ENCODE measurements at places on chromosomes 11 and 22.

GRCh38 chr22:30413745-30414524 is 11.6 kb upstream of the MTFP1 start:
- DNase-seq, result peak; percentile 36

DNA sequence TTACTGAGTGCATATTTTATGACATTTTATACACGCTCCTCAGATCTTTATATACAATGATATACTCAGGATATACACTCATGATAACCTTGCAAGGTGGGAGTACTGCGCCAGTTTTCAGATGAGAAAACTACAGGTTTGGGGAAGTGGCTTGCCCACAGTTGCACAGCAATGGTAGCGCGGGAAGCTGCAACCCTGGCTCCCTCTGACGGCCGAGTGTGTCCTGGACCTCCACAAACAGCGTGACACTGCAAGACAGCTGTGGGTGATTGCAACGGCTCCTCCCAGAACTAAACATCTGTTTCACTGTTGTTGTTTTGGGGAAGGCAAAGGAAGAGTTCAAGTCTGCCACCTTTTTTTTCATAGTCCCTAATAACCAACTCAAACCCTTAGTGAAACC is 47.0 kb downstream of the PACSIN2 start:
- peak; percentile 87 for DNase-seq

DNA sequence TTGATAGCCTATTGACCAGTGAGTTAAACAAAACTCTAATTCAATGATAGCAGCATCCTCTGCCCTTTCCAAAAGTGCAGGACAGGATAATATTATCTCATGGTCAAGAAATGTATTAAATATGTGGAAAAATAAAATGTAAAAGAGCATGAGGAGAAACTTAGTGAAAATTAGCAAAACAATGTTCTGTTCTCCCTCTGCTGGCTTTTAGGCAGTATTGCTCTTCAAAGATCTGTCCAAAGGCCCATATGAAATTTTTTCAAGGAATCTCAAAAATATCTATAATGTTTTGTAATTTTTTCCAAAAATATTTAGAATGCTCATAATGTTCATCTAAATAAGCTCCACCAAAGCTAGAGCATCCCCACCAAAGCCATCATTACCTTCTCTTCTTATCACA is 8.3 kb upstream of the ARL14EP start:
- DNase-seq, result no peak

- no peak for DNase-seq
These were observed at the start of gene P2RX3 for GRCh38 chr11:57338142-57338541. Gene P2RX3 (plus strand): TSS chr11:57338352. CDS start chr11:57338551, 199 bp downstream.

DNA sequence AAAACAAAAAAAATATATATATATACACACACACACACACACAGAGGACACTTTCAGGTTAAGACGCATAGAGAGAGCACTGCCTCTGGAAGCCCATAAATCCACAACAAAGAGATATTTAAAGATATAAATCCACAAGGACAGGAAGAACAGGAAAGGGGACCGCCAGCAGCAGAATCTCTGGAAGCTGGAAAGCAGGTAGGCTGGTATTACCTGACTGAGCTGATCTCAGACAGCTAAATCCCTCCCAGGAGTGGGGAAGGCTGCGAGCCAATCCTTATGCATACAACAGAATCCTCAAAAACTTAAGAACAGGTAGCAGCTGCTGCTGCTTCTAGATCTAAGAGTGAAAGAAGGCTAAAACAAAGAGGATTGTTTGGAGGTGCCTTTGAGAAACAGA is 1.8 kb upstream of the MCAT start:
- no peak for DNase-seq

- no peak for DNase-seq
These were observed 817 bp upstream of the IFITM5 start for GRCh38 chr11:299951-300735.

GRCh38 chr11:86435711-86436110 is 61.0 kb downstream of the CCDC81 start:
- DNase-seq, result no peak

GRCh38 chr22:26550498-26551033 is 38.3 kb upstream of the TFIP11 start:
- no peak for DNase-seq

DNA sequence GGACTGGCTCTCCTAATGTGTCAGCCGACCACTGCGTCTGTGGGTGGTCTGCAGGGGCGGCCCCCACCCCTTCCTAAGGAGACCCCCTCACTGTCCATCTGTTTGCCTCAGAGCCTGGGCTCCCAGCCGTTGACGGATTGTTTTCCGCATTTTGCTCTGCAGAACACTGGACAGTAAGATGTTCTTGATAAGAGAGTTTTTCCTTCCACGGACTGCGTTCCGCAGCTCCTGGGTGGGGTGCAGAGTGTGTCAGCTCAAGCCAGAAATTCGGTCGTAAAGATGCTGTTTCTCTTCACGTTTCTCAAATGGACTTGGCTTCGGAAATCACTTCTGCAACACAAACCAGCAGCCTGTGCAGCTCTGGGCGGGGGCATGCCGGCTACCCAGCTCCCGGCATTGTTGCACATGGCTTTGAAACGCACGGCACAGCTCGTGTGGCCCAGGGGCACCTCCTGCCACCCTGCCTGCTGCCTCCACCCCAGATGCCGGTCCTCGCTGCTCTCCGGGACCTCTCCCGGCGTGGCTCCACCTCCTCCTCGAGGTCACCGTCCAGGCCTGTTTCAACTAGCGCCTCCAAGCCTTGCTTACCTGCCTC is 2.9 kb upstream of the MRGPRG start:
- no peak for DNase-seq

GRCh38 chr11:95922536-95923438 is 1.1 kb downstream of the MTMR2 start:
- DNase-seq, result peak; percentile 8

DNA sequence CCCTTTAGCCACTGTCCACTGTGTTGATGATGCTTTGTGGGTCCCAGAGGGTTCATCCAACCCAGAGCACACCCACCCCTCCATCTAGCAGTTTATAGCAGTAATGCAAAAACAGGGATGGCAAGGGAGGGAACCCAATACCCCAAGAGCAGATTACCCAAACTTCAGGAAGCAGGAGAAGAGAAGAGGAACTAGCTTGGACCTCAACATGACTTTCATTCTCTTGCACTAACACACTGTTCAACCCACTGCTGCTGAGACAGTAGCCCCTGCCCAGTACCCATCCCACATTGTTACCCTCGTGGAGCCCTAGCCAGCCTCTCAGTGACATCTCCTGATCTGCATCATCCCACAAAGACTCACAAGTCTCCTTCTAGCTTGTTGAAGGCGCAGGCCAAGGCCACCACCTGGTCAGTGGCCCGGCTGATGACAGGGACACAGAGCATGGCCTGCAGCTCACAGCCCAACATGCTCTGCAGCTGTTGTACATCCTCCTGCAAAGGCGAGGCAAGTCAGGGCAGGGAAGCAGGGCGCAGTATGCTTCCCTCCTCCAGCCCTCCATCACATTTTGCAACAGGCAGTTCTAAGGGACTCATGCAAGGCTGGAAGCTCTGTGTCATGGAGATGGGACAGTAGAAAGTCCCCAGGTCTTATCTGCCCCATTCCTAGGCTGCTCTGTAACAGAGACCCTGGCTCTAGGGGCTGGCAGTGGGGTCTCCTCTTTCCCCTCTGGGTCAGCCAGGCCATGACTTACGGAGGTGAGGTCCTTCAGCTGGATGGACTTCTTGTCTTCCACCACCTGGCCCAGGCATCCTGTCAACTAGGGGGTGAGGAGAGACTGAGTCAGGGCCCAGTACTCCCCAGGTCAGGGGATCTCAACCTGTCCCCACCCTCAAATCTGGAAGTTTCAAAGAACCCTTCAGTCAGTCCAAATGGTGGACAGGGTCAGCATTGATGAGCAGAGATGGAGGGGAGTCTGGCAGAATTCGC is 85.5 kb downstream of the PDE2A start:
- DNase-seq, result peak; percentile 50

DNA sequence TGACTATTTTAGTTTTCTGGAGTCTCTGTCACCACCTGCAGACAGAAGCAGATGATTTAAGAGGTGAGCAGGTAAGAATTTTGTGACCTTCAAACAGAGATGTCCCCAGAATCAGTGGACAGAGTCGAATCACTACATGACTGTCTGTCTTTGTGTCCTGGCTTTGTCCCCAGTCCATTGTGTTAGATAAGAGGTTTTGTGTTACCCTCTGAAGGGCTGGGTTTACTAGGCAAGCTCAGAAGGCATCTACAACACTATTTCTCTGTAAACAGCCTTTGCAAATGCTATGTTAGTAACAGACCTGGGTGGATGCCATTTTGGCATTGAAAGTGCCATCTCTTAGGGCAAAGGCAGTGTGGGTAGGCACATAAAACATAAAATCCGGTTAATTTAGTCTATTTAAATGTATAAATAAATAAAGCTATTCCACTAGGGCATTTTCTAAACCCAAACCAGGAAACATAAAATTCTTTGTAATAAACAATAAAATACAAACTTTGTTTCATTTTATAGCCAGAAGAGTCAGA is 40.3 kb upstream of the CADM1 start:
- no peak for DNase-seq

DNA sequence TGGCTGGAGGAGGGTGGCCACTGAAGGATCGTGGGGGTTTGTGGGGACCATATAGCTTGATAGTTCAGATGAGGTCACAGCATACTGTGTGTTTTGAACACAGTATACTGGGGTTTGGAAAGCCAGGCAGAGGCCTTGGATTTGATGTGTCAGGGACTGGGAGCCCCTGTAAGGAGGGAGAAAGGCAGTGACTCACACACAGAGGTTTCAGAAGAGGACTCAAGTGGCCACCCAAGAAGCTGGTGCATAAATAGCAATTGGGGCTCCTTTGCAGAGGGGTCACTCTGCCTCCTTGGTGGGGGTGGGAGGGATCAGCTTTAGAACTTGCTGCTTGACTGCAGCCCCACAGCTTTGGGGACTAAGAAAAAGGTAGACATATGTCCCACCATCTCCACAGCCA is 39.3 kb downstream of the SLC5A1 start:
- DNase-seq, result no peak

DNA sequence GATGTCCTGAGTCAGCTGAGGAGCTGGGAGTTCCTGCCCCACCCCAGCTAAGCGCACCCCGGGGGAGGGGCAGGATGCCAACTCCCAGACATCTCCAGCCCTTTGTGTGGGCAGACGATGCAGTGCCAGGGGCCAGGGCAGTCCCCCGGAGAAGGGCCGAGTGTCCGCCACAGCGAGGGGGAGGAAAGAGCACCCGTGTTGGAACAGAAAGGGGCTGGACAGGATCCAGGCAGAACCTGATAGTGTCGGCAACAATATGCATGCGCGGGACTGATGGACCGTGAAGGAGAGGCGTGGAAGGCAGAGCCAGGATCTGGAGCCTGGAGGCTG is 1434.7 kb downstream of the BRD1 start:
- no peak for DNase-seq

- DNase-seq, result peak; percentile 70
These were observed at the start of gene PACSIN3 for GRCh38 chr11:47186076-47186699. Gene PACSIN3 (minus strand): TSS chr11:47186434. CDS start chr11:47182727, 3,707 bp downstream.

DNA sequence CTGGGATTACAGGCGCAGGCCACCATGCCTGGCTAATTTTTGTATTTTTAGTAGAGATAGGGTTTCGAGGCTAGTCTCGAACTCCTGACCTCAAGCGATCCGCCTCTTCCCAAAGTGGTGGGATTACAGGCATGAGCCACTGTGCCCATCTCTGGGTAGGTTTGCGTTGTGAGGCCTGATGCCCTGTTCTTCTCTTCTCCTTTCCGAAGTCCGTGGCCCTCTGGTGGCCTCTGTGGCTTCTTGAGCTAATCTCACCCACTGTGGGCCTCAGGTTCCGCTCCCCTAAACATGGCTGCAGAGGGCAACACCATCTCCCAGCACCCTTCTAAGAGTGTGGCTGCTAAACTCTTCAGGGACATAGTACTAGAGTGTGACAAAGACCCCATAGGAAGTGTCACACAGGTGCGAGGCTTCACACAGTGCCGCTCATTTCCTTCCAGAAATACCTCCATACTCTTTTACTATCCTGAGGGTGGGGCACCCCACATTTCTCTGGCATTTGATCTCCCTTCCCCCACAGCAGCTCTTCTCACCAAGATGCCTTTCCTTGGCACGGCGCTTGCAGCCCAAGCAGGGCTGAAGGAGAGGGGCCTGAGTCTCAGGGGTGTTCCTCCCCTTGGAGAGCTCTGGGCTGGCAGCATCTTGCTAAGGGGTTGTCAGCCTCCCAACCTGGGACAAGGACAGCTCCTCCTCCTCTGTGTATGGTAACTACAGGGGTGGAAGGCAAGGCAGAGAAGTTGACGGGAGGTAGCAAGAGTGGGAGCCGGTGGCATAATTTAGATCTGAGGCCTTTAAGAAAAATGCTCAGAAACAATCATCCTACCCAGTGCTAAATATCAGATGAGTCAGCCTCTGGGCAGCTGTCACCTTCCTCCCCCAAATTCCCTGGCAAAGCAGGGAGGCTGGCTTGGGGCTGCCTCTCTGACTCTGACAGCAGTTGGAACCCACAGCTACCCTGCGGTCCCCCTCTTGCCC is 6.1 kb downstream of the THY1 start:
- DNase-seq, result no peak

DNA sequence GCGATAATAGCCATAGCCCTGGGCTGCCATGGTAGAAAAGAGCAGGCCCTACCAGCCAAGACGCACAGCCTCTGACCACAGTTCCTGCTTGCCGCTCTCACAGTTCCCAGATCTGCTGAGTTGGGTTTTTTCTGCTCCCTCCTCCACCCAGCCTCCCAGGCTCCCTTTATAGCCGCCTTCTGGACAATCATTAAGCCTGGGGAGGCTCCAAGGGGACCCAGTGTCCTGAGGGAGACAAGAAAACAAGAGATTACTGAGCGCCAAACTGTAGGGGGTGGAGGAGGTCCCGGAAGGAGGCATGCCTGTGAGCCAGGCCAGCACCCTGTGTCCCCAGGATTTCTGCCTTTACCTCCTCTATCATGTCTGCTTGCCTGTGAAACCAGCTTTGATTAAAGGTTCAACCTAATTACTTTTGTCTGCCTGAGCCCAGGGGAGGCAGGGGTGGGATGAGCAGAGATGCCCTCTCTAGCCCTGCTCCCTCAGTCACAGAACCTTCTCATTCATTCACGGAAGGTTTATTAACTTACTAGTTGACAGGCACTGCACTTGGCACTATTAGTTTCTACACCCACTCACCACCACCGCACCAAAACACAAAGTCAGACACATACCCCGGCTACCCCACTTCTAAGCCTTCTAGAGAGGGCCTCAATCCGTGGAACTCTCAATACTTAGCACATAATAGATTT is 1.2 kb downstream of the SLC37A4 start:
- peak; percentile 81 for DNase-seq

Data from suppressor macrophage (primary cell).